ENCODE measurements at places on chromosomes 3 and 15.

DNA sequence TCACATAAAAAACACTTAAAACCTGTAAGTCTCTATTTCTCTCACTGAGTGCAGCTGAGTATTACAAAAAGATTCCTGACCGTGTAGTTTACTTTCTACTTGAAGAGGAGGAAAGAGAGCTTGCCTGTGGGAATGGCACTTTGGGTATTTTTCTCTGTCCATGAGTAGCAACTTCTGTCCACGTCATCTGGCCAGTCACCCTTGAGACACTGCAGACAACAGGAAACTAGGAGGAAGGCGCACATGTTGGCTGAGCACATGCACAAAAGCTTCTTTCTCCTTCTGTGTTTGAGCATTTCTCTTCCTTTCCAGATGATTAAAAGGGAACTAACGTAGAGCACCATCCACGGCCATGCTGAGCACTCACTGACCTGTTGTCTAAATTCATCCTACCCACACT, 19.7 kb downstream of the STARD5 start:
- DNase-seq = no peak

DNA sequence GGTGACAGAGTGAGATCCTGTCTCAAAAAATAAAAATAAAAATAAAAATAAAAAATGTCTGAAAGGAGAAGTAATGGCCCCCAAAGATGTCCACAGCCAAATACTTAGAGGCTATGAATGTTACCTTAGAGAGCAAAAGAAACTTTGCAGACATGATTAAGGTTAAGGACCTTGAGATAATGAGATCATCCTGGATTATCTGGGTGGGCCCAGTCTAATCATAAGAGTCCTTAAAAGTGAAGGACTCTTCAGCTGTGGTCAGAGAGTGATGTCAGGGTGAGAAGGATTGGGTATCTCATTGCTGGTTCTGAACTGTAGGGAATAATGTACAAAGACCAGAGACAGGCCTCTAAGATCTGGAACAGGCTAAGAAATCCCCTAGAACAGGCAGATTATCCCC, 84.9 kb upstream of the POU1F1 start:
- DNase-seq = no peak

GRCh38 chr3:49712631-49713317, 6.7 kb downstream of the AMIGO3 start:
- DNase-seq = no peak

- DNase-seq = no peak
Measured at GRCh38 chr3:8622873-8623691, 21.5 kb downstream of the SSUH2 start.

Data from stimulated activated CD4-positive, alpha-beta T cell treated with anti-CD3 and anti-CD28 coated beads, Interleukin-12 subunit alpha, Interleukin-12 subunit beta, amount 100 ng/mL, for 24 hours (primary cell).